Hematopoietic multipotent progenitor cell (in vitro differentiated cells): ENCODE measurements at places on chromosomes 12 and 14. TPM values are rescaled to one million over a fixed set of nuclear protein-coding genes. Genes with fewer than 3 reads are reported as not detected.

DNA sequence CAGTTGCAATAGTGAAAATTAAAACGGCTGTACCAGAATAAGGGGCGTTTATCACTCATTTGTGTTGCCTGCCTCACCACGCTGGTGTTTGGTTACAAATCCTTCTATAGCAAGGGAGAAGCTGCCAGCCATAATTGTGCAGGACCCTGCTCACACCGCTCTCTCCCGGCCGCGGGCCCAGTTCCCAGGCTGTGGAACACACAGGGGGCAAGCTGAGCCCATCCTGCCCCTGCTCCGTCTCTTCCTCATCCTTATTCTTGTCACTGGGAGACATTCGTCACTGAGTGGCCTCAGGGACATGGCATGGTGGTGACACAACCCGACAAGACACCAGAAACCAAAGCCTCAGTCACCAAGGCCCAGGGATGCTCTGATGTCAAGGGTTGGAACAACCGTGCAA, 116.3 kb upstream of the FKBP4 start:
- no peak for DNase-seq

DNA sequence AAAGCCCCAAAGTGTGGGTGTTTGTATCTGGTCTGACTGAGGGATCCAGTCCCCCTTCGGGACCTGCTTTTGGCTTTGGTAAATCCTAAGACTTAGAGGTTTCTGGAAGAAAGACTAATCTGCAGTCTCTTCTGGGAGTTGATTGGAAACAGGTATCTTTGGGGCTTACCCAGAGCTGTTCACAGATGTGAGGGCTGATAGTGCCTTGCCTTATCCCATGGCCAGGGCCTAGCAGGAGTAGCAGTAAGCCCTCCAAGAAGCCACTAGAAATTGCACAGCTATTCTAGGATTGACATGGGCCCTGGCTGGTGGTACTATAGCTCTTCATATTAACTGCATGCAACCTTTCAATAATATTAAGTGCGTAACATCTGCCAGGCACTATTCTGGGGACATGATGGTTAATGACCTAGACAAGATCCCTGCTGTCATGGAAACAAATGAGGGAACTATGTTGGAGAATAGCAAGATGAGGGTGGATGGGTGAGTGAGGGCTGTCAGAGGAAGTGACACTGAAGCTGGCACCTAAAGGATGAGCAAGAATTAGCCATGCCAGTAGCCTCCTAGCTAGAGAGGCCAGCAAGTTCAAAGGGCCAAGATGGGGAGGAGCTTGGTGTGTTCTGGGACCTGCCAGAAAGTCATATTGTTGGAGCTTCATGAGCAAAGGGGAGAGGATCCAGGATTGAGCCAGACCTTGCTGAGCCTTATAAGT, 71.7 kb downstream of the CRADD start:
- no peak for DNase-seq

DNA sequence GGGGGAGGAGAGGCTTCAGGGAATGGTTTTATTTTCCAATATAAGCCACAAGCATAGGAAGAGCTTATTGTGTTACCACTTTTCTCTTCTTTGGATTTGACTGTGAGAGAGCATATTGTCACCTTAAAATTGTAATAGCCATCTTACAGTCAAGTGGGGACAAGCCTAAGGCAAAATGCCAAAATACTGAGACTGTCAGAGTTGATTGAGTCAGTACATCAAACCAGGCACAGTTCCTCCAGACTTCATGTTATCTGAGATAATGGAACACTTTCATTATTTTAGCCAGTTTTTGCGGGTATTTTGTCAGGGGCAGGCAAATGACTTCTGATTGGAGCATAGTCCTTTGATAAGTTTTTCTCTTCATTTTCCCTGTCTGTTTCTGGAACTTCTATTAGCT, 19.5 kb upstream of the NUBPL start:
- no peak for DNase-seq

DNA sequence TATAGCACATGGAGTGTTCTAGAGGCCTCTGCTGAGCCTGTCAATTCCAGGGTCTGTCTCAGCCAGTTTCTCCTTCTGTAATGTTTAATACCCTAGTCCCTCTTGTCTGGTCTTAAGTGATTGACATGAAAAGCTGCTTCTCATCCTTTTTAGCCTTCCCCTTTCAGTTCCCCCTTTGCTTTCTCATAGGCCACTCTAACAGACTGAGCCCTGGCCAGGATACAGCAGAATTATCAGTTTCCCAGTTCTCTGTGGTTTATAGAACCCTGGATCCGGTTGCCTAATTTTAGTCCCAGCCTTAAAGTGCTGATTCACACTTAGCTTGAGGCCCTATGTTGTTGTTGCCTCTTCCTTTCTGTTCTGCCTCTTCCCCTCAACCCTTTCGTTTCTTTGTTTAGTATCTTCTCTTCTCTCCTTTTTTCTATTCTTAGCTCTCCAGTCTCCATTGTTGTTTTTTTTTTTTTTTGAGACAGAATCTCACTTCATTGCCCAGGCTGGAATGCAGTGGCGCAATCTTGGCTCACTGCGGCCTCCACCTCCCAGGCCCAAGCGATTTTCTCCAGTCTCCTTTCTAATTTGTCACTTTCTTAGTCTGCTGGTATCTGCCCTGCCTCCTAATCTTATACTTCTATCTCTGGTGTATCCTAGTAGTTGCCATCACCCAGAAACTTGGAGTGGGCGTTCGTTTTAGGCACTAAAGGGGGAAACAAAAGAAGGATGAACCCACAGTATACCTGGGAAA, 2.9 kb upstream of the BIN2 start:
- no peak for DNase-seq

- DNase-seq: peak; percentile 26
These were observed 259.3 kb downstream of the ADAMTS20 start for GRCh38 chr12:43292699-43293098.

DNA sequence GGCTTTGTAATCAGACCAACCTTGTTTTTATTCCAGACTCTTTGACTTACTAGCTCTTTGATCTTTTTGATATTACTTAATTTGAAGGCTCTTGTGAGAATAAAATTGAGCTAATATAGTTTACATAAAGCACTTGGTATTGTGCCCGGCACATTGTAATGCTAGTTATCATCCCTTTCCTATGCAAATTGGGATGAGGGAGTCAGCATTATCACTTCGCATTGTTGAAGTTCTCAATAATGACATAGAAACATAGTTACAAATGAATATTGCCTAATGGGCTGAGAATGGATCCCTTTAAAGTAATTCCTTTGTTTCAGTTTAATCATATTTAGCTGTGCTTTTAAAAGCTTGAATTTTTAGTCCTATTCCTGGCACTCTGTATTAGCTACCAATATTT, 36.6 kb downstream of the SUPT16H start:
- DNase-seq: no peak

DNA sequence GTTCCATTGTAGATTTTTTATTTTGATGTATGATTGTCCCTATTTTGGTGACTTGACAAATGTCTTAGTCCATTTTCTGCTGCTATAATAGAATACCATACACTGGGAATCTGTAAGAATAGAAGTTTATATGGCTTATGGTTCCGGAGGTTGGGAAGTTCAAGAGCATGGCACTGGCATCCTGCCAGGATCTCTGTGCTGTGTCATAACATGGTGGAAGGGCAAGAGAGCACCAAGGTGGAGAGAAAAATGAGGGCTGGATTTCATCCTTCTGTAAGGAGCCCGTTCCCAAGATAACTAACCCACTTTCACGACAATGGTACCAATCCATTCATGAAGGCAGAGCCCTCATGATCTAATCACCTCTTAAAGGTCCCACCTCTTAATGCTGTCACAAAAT, 176.7 kb downstream of the TMEM132D start:
- DNase-seq: no peak

The DEPDC4 gene
- 0.27 TPM for total RNA-seq

DNA sequence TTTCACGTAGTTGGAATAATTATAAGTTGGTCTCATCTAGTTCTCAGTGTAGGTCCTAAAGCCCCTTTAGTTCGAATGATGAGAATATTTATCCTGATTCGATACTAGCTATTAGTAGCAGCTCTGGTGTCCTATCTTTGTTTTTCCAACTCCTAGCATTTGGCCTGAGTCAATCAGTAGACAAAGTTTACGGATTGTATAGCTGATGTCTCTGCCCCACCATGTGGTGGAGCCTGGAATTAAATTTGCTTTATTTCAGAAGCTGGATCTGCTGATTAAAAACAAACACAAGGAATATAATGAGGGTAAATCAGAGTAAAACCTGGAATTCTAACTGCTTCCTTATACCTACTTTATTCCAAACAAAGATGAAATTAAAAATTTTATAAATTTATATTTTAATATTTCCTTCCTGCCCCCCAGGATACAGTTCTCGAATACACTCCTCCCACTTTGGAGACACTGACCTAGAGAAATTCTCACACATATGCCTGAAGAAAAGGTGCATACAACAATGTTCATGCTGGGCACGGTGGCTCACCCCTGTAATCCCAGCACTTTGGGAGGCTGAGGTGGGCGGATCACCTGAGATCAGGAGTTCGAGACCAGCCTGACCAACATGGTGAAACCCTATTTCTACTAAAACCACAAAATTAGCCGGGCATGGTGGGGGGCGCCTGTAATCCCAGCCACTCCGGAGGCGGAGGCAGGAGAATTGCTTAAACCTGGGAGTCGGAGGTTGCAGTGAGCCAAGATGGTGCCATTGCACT, 7.6 kb upstream of the BRMS1L start:
- DNase-seq: peak; percentile 34

DNA sequence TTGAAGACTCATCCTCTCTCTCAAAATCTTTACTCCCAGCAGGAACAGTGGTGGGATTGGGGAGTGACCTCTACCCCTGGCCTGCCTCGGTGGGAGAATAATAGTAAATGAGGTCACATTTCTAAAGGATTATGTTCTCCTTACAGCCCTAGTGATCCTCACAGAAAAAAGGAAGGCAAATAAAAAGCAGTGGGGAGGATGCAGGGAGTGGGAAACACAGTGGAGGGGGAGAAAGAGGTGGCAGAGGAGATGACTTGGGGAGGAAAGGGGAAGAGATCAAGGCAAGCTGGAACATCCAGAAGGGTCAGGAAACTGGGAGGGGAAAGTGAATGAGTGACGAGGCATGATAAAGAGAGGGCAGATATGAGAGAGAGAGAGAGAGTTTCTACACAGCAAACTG, 8.3 kb upstream of the SYNDIG1L start:
- DNase-seq: no peak

The NOXRED1 gene
- total RNA-seq: 0.27 TPM

- no peak for DNase-seq
These were observed 44.3 kb upstream of the BDKRB2 start for GRCh38 chr14:96160076-96160912.

GRCh38 chr12:76768576-76768975, 4.7 kb downstream of the ZDHHC17 start:
- DNase-seq: no peak

The SLC5A8 gene
- not detected for total RNA-seq

DNA sequence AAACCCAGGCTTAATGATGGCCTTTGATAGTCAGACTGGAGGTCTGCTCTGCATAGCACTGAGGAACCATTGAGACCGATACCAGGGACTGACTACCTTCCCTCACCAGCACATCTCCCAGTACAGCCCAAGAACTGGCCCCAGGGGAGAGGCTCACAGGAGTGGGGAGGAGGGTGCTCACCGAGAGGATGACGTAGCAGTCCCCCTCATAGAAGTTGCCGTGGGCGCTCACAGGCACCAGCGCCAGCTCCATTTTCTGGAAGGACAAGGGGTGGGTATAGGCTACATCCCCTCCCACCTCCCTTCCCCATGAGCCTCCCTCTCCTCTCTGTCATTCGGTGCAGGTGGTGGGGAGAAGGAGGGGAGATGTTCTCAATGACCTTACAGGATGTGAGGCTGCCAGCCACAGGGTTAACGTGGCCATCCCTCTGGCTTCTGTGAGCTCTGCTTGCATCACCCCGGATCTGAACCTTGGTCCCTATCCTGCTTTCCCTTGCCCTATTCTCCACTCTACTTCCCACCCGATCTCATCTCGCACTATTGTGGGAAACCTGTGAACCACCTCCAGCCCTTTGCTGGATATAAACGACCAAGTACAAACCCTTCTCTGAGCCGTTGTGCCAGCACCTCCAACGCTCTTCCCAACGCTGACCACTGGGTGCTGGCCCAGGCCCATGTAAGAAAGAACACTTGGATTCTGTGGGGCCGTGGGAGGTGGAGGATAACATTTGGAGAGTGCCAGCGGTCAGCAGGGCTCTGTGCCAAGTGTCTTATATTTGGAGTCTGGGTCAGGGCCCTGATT, 4.4 kb downstream of the AVIL start:
- DNase-seq: no peak

The EPS8 gene
- 2.2 TPM for total RNA-seq

GRCh38 chr12:122088179-122088810, 9.7 kb downstream of the MLXIP start:
- no peak for DNase-seq

GRCh38 chr12:16006752-16007151, 95.6 kb downstream of the DERA start:
- no peak for DNase-seq

DNA sequence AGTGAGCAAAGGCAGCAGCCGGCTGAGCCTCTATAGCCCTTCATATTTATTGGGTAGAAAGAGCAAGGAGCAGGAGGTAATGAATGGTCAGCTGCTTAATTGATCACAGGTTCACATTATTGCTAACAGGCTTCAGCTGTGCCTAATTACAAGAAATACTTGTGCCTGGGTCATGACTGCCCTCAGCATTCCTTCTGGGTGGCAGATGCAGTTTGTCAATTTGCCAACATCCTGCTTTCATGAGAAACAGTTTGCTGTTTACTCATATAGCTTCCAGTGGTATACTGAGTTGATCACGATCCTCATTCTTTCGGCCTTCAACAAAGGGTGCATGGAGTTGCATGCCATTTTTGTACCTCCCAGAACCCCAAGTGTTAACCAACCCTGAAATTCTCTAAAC, 81.0 kb upstream of the PLEKHG7 start:
- DNase-seq: no peak

DNA sequence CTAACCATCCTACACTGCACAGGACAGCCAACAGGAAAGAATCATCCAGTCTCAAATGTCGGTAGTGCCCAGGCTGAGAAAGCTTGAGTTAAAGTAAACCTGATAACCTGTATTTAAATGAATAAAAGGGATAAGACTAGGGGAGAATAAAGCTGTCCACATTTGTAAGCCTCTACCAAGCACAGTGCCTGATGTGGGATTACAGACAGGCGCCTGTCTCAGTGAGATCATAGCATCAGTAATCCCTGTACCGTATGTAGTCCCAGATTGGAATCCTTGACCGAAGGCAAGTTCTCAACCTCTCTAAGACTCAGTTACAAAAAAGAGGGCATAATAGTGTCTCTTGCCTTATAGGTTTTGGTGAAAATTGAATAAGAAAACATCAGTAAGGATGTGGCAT, 59.9 kb downstream of the BICD1 start:
- DNase-seq: no peak

GRCh38 chr14:94686511-94687160, 74.4 kb downstream of the SERPINA3 start:
- no peak for DNase-seq

- DNase-seq: no peak
These were observed 462.1 kb upstream of the ATP2B1 start for GRCh38 chr12:90170740-90171139.

GRCh38 chr12:26678697-26679660, 154.0 kb downstream of the ITPR2 start:
- no peak for DNase-seq

GRCh38 chr12:28704477-28705169, 444.5 kb upstream of the FAR2 start:
- DNase-seq: no peak

GRCh38 chr14:83300476-83301064, 1766.9 kb upstream of the SEL1L start:
- peak; percentile 53 for DNase-seq

GRCh38 chr12:63420206-63420644, 248.1 kb downstream of the DPY19L2 start:
- DNase-seq: peak; percentile 39

The FGF23 gene
- not detected for total RNA-seq
